ENCODE measurements at places on chromosomes 1 and 21.

GRCh38 chr1:33685256-33685655 is 178.6 kb upstream of the HMGB4 start:
- DNase-seq, result peak; percentile 54

- DNase-seq, result no peak
Observed at GRCh38 chr1:180615493-180616290, 16.1 kb upstream of the XPR1 start.

DNA sequence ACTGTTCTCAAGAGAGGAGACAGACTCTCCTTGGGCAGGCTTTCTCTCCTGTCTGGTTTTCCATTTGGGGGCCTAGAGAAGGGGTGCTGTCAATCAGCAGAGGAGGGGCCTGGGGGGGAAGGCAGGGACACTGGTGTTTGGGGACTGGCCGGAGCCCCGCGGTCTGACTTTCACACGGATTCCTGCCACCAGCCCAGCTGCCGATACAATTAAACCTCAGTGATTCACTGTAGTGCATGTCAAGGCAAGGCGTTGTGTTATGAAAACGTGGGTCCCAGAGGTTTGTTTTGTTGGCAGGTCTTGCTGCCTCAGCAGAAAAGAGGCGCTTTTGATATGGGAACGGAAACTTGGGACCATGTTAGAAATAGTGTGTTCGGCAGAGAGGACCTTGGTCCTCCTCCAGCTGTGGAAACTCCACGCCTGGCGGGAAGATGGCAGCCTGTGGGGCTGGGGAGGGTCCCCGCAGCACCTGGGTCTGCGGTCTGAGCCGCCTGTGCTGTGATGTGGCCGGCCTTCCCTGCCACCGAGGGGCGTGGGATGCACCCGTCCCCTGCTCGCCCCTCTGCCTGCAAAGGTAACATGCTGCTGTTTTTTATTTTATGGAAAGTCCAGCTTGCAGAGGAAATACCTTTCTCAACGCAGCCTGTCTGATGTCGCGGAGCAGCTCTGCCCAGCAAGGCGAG is 47.6 kb downstream of the SPSB1 start:
- no peak for DNase-seq

- DNase-seq, result peak; percentile 18
Observed at GRCh38 chr1:166902279-166902678, 26.2 kb upstream of the TADA1 start.

- DNase-seq, result no peak
Observed at GRCh38 chr1:200850554-200850953, 22.2 kb upstream of the GPR25 start.

DNA sequence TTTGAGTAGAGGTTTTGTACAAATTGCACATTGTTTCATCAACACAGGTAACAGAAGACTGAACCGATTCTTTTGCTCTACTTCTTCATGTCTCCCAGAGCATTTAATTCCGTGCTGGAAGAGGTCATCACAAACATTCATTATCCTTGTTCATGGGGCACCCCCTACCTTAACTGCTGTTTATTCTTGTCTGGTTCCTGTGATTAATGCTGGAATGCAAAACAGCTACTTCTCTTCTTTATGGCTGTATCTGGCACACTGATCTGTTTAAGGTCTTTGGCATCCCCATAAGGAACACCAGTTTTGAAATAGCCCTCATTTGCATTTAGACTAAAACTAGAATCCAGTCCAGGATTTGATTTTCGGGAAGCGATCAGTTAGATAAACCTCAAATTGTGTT is 42.2 kb downstream of the NTNG1 start:
- peak; percentile 54 for DNase-seq

DNA sequence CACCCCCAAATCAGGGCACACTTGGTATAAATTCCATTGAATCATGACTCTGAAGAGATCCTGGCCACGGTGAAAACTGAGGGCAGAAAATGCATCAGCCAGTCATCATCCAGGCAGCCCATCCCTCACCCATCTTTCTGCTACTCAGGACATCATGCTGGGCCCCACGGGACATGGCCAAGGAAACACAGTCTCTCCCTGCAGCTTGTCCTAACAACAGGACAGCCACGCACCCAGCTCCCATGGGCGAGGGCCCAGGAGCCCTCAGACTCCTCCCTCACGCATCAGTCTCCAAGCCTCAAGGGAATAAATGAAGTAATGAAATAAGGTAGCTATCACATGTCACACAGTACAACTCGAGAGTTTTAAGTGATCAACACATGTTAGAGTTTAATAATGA is 37.8 kb downstream of the ELK4 start:
- no peak for DNase-seq

DNA sequence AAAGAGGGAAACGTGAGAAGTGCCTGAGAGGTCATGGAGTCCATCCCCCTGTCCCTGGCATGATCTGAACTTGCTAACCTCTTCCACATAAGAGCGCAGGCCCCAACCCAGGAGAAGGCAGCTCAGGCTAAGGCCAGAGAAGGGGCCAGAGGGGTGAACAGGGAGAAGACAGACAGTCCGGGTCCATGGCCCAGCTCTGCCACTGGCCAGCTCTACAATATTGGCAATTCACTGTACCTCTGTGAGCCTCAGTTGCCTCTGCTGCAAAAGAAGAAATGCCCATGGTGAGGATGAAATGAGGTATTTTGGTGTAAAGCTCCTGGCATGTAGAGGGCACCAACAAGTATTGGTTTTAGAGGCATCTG is 72.3 kb downstream of the CAMK2N1 start:
- DNase-seq, result no peak

DNA sequence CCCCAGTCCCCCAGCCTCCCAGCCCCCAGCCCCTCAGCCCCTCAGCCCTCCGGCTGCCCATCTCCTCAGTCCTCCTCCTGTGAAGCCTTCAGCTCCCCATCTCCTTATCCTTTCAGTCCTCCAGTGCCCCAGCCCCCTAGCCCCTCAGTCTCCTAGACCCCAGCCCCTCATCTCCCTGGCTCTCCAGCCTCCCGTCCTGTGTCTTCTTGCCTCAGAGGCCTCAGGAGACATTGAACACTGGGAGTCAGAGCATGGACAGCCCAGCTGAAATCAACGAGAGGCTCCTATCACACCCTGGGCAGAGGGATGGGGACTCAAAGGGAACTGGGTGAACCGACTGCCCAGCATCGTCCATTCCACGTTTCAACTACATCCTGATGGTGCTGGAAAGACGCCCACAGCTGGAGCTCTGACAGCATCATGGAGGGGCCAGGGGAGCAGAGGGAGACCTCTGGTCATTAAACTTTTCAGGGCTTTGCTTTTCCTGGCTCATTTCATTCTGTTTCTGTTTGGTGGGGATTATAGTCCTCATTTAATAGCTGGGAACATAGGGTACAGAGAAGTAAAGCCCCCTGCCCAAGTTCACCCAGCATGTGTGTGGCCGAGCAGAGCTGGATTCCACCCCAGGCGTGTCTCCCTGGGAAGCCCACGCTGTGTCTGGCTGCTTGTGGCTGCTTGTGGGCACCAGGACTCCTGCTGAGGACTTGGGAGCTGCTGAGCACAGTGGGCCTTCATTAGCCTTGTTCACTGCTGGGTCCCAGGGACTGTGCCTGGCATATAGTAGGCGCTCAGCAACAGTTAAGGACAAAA is 396.7 kb downstream of the PTPRU start:
- DNase-seq, result no peak

GRCh38 chr1:6393400-6394187 is at the start of gene ACOT7:
ACOT7 (minus strand) TSS chr1:6393767; CDS start chr1:6393399, 368 bp downstream.
- peak; percentile 86 for DNase-seq

GRCh38 chr1:7783178-7783711 is 846 bp upstream of the PER3 start:
- peak; percentile 8 for DNase-seq

DNA sequence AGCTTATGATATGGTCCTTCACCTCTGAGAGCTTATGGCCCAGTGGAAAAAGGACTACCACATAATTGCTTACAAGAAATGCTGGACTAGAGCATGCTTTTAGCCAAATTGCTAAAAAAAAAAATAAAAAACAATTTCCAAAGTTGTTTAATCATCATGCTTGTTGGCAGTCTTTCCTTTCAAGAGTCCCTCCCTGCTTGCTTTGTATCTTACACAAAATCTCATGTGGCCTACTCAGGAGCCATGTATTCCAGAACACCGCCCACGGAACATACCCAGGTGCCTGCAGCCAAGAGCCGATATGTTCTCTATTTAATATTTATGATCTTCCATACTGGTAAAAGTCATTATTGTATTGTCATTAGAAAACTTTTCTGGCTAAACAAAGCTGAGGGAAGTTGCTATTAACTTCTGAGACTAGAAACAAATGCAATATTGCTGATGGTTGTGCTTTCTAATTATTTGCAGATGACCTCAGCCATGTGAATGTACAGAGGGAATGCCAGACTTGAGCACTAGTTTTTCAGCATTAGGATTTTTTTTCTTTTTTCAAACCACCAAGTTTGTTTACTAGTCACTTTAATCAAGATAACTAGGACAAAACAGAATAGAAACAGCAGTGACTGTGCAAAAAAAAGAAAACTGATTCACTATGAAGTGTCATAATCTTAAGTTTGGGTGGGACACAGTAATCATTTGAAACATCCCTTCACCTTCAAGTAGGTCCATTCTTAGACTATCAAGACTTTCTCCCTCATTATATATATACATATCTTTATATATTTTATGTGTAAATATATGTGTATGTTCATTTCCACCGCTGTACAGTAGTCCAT is 129.3 kb upstream of the GORAB start:
- peak; percentile 52 for DNase-seq

DNA sequence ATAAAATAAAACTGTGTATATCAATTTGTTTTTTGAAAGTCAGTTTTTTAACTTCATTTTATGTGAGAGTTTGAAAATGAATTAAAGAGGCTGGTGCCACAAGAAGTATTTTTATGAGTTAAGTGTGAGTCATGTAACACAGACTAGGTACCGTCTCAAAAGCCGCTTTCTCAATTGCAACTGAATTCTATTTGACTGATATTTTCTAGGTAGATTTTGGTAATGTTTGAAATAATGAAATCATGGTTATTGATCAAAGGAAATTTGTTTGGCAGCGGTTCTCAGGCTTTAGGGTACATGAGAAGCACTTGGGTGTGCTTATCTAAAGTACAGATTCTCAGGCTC is 4.6 kb downstream of the SNX27 start:
- DNase-seq, result no peak

DNA sequence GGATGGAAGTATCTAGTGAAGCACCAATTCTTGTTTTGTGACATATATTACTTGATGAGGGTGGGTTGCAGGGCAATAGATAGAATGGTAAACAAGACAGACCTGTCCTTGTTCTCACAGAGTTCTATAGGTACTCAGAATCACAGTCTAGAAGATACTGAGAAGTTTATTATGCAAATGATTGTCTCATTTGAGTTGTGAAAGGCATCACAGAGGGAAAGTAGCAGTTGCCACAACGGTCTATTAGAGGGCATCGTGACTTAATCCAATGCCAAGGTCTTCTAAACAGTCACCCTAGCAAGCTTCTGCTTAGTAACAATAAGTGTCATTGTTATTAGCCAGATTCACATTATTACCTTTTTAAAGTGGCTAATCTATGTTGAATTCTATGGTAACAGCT is 574.8 kb upstream of the ZRANB2 start:
- no peak for DNase-seq

- no peak for DNase-seq
Observed at GRCh38 chr1:186512698-186513457, 52.0 kb upstream of the PDC start.

- DNase-seq, result no peak
Observed at GRCh38 chr1:111110197-111110899, 29.5 kb downstream of the DRAM2 start.

DNA sequence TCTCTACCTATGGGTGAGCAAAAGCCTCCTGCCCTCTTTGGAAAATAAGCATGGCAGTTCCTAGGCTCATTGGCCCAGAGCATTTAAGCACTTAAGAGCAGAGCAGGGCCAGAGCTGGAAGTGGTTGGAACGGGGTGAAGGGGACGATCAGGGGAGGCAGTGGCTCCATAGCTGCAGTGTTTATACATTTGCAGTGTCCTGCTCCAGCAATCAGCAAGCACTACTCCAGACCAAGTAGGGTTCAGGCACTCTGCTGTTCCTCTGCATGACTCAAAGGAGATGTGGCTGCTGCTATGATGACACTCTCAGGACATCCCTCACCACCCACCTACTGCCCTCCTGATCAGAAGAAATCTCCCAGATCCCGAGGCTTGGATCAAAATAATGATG is 55.0 kb downstream of the TRABD2B start:
- no peak for DNase-seq

DNA sequence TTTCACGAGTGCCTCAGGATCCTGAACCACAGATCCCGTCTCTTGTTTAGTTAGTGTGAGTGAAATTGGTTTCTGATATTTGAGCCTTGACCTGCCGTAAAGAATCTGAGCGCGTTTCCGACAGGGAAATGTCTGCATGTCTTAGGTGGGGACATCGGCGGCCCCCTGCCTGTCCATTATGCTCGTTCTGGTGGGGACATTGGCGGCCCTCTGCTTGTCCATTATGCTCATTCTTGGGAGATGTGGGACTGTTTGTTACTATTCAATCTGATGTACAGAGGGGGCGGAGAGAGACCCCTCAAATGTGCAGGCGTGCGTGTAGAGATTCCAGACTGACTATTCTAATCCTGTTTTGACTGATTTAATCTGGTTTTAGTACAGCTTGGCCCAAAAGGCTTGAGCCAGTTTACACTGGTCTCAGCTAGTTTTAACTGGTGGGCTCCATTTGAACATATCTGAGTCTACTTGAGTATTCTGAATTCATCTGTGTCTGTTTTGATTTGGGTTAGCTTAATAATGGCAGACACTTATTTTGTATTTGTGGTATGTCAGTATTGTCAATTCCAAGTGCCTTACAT is 6.6 kb upstream of the TINAGL1 start:
- DNase-seq, result no peak

DNA sequence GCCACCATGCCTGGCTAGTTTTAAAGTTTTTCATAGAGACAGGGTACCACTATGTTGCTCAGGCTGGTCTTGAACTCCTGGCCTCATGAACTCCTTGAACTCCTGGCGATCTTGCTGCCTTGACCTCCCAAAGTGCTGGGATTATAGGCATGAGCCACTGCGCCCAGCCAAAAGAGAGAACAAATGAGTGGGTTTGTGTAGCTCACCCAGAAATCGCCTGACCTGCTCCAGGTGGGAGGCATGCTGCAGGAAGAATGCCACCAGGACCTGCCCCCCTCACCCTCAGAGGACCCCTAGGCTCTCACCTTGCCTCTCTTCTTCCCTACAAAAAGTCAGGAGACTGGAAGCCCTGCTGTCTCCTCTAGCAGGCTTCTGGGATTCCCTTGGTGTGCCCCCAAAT is 88.8 kb downstream of the SYT2 start:
- no peak for DNase-seq

Data from fibroblast of skin of right quadriceps (primary cell).